ENCODE measurements at places on chromosomes 1 and 21.

DNA sequence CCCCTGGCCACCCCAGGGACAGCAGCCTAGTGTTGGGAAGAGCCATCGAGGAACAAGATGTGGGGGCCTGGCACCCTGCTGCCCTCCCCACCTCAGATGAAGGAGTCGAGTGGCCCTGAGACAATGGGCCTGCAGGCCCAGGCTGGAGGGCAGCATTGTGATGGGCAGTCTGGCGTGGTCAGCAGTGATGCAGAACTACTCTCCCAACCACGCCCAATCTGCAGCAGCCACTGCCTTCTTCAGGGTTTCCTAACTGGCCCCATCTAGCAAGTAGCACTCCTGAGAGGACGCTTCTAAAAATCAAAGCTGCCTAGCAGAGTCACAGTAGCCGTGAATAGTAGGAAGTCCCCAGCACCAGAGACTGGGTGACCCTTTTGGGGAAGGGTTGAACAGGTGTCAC lies 18.5 kb downstream of the CDCP2 start:
- DNase-seq, result no peak

GRCh38 chr1:66984491-66984890 lies 59.7 kb downstream of the MIER1 start:
- DNase-seq, result no peak

- DNase-seq, result no peak
Measured at GRCh38 chr1:198364471-198364870, 176.0 kb downstream of the ATP6V1G3 start.

DNA sequence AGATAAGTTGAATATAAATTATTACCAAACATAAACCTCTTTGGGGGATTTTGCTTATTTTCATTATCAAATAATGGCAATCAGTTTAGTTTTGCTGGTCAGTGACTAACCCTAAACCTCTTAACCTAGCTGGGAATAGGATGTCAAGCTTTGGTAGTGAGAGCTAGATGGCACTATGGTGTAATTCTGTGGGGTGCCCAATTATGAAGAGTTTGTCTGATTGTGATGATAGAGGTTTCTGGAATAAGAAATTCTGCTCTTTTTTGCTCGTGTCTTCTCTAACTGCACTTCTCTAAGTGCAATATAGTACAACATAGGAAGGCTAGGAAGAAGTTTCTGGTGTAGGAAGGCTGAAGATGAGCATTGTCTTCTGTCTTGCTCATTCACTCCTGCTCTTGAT lies 59.8 kb downstream of the XCL1 start:
- no peak for DNase-seq

DNA sequence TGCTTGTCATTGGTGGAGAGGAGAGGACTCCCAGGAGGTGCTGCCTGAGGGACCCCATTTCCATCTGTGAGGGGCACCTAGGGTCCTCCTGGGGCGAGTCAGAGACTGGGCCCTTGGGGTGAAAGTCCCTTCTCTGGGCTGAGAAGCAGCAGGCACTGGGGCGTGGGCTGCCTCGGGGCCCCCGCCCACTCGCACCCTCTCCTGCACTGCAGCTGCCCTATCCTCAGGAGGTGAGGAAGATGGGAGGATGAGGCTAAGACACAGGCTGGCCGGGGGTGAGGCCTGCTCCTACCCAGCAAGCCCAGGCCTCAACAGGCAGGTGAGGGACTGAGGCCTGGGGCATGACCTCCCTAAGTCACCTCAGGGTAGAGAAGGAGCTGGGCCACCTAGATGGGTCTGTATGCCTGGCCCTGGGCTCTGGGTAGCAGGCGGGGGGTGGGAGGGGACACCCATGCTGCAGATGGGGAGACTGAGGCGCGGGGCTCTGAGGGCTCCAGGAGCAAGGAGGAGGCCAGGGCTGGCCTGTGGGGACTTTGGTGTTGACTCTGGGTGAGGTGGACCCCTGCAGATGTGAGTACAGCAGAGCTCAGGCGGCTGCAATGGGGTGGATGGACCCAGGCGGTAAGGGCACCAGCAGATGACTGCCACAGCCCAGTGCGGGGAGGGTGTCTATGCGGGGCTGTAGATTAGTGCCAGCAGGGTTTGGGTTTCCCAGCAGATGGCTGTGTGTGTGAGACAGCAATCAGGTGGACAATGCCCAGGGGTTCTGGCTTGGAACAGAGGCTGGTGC lies 10.4 kb upstream of the ZNF669 start:
- DNase-seq, result no peak

DNA sequence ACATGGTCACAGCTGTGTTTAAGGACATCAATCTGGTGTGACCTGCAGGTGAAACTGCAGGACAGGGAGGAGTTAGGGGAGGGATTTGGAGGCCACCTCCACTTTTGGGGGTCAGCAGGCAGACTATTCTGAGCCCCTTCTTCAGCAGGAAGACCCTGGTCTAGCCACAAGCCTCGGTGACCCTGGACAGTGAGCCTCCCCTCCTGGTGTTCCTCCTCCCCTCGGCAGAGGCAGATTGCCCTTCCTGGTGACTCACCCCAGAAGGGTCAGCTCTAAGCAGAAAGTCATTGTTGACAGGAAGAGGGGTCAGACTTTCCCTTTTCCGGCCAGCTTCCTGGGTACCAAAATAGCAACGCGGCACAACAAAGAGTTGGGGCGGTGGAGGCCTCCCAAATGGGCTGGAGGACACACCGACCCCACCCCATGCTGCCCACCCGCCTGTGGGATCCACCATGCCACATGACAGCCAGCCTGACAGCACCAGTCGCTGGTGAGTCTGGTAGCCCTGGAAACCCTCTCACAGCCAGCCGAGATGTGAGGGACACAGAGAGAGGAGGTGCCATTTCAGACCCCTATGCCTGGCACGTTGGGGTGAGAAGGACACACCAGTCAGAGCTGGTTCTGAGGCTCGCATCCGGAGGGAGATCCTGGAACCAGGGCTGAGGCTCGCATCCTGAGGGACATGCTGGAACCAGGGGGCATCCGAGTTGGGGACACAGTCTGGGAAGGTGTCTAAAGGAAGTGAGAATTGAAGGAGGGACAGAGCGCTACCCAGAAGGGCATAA lies 14.7 kb upstream of the CSF1 start:
- DNase-seq, result peak; percentile 11

GRCh38 chr1:193260056-193260745 lies 73.8 kb upstream of the B3GALT2 start:
- no peak for DNase-seq

- DNase-seq, result peak; percentile 78
Measured at GRCh38 chr1:198638894-198639635, at the start of gene PTPRC. Gene PTPRC (plus strand): TSS chr1:198639040. CDS start chr1:198639269, 229 bp downstream.

- no peak for DNase-seq
Measured at GRCh38 chr1:178294654-178295053, 200.8 kb downstream of the RASAL2 start.

- no peak for DNase-seq
Measured at GRCh38 chr1:180188091-180188506, 33.4 kb downstream of the QSOX1 start.

GRCh38 chr1:35264871-35265270 lies 3.6 kb upstream of the ZMYM4 start:
- no peak for DNase-seq

- DNase-seq, result no peak
Measured at GRCh38 chr1:115336741-115337140, 1.3 kb downstream of the NGF start.

- DNase-seq, result no peak
Measured at GRCh38 chr1:5950994-5951785, 41.0 kb downstream of the NPHP4 start.

- DNase-seq, result no peak
Measured at GRCh38 chr1:221117133-221117532, 237.9 kb downstream of the HLX start.

- peak; percentile 21 for DNase-seq
Measured at GRCh38 chr1:199931666-199932377, 95.7 kb upstream of the NR5A2 start.

DNA sequence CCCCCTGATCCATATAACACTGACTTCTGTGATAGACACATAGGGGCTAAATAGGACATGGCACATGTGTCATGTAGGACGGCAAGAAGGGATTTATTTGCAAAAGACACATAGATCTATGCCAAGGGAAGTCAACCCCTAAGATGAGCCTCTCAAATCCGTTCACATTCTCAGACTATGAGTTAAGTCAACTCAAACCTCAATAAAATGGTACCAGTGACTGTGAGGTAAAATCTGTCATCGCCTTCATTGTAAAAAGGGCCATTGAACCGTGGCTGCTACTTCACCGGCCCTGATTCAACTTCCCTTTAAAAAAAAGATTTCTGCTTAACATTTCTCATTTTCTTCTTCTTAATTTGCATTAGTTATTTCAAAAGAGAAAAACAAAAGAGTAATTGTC lies 144.0 kb downstream of the ZNF281 start:
- no peak for DNase-seq

- DNase-seq, result no peak
Measured at GRCh38 chr21:27257908-27258556, 291.1 kb upstream of the ADAMTS5 start.

- DNase-seq, result no peak
Measured at GRCh38 chr1:104100115-104100514, 350.4 kb downstream of the AMY1C start.

DNA sequence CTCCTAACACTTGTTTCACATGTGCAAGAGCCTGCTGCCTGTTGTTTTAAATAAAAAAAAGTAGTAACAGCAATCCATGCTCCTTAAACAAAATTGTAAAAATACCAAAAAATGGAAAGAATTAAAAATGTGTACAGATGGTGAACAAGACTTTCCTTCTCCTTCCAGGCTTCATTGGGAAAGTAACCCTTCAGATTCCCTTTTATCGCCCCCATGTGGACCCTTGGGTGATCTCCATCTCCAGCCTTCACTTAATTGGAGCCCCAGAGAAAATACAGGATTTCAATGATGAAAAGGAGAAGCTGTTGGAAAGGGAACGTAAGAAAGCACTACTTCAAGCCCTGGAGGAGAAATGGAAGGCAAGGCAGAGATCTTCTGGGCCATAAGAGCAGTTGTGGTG lies 14.2 kb downstream of the VPS13D start:
- peak; percentile 9 for DNase-seq

DNA sequence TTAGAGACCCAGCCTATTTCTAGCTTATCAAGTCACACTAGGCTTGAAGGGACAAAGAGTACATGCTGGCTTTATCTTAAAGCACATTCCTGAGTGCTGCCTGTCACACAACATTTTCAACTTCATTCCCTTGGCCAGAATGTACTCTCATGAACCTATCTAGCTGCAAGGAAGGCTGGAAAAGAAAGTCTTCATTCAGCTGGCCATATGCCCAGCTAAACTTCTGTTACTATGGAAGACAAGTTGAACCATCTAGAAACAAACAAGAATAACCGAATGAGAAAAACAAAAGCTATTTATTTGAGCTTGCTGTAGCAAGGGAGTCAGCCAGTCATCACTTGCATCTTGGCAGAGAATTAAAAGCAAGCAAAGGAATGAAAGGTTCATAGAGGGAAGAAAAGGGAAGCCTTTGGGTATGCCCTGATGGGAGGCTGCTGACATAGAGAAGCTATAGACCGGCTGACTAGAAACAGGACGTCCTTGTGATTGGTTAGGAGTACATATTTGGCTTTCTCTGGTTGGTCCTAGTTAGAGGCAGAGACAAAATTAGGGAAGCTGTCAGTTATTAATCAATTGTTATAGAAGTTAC lies 108.4 kb downstream of the NEK7 start:
- DNase-seq, result no peak

- no peak for DNase-seq
Measured at GRCh38 chr1:158204458-158204827, 23.7 kb downstream of the CD1D start.

- DNase-seq, result no peak
Measured at GRCh38 chr1:159866066-159866465, 3.6 kb upstream of the VSIG8 start.

GRCh38 chr1:36076979-36077573 lies 6.8 kb upstream of the TEKT2 start:
- no peak for DNase-seq

- DNase-seq, result no peak
Measured at GRCh38 chr1:99665212-99665611, 19.3 kb downstream of the PALMD start.

GRCh38 chr1:197942042-197942441 lies 24.9 kb downstream of the LHX9 start:
- no peak for DNase-seq

DNA sequence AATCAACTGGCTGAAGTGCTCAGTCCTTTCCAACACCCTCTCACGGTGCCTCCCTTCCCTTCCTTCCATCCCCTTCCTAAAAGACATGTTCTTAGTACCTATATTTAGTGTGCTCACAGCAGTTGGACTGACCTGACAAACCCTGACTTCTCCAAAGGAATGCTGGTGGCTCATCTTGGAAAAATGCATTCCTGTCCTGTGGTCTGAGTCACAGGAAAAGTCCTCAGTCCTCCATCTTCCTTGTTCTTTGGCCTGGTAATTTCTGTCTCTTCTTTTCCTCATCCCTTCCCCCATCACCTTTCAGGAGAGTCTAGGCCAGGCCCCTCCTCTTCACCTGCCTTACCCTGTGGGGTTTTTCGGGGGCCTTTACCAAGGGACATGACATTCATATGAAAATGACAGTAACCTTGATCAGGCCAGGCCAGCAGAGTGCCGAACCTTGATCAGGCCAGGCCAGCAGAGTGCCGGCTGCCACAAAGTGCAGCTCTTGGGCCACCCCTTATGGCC lies 7.2 kb downstream of the ATP1B1 start:
- DNase-seq, result no peak

GRCh38 chr1:9186082-9186859 lies 48.3 kb upstream of the H6PD start:
- no peak for DNase-seq

- no peak for DNase-seq
Measured at GRCh38 chr1:30656171-30656940, 67.0 kb downstream of the MATN1 start.

GRCh38 chr1:54136963-54137533 lies 15.8 kb downstream of the CDCP2 start:
- no peak for DNase-seq

- no peak for DNase-seq
Measured at GRCh38 chr1:226126824-226127569, 59.5 kb downstream of the ACBD3 start.

DNA sequence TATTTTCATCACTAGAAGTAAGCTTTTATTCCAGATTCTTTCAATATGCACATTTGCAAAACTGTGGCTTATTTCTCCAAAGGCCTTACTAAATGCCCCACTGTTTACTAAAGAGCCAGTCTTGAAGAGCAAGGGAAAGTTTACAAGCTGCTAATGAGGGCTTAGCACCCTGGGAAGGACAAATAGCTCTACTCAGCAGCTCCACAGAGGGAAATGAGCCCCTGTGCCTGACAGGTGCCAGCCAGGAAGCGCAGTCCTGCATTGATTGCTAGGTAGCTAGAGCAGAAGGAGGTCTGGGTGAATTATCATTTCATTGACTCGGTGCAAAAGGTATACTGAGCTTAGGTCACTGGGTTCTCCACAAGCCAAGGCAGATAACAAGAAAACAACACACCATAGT lies 307.0 kb downstream of the SETD4 start:
- no peak for DNase-seq

GRCh38 chr21:17560377-17561025 lies 47.7 kb downstream of the CXADR start:
- no peak for DNase-seq

Measured in CD4-positive, alpha-beta T cell treated with Interleukin-2 at 100 ng/mL for 4 hours (primary cell).